Hematopoietic multipotent progenitor cell treated with erythropoietin and hydrocortisone succinate and interleukin-3 and kit ligand, for 4 days (in vitro differentiated cells): ENCODE measurements at places on chromosomes 3 and 15.

GRCh38 chr3:170761103-170761502, 108.9 kb downstream of the RPL22L1 start:
- no peak for DNase-seq

DNA sequence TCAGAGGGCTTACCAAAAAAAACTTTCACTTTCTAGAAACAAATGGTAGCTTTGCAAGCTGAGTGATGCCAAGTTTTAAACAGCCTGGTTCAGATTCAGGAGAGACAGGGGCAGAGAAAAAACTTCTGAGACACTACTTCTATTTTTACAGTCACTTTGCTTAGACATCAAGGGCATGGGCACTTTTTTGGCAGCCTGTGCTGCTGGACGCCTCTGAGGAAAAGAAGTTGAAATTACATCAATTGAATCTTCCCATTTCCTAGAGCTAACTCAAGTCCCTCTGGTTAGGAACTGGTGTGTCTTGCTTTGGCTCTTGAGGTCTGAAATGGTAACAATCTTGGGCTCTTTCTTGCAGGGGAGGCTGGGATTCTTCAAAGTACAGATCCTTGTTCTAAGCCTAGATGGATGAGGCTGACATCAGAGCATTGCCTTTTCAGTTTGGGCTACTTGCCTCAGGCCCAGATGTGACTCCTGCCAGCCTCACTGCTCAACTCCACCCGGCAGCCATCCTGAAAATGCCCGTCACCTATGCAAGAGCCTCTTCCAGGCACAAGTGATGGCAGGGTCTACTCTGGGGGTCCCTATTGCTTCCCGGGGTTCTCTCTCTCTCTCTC, 357.5 kb downstream of the FOXP1 start:
- no peak for DNase-seq

GRCh38 chr3:122892118-122892960, 97.5 kb downstream of the SLC49A4 start:
- no peak for DNase-seq

- DNase-seq = no peak
Measured at GRCh38 chr15:47506329-47507100, 210.8 kb upstream of the SEMA6D start.

DNA sequence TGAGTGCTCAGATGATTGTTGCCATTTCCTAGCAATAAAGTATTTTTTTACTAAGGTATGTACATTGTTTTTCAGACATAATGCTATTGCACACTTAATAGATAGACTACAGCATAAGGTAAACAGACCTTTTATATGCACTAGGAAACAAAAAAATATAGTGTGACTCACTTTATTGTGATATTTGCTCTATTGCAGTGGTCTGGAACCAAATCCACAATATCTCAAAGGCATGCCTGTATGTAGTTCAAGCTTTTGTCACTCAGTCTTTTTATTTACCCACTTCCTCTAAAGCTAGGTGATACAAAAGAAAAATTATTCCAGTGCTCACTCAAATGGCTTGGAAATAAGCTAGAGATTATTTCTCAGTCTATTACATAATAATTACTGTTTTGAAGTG, 209.9 kb upstream of the VEPH1 start:
- no peak for DNase-seq

GRCh38 chr3:99586701-99587100, 51.7 kb upstream of the COL8A1 start:
- no peak for DNase-seq

- DNase-seq = no peak
Measured at GRCh38 chr3:186665625-186666188, at the start of gene HRG. Gene HRG, plus strand, starts transcription at chr3:186666014. Its CDS starts 18 bp downstream, at chr3:186666032.

- DNase-seq = no peak
Measured at GRCh38 chr3:144364737-144365136, 393.1 kb downstream of the DIPK2A start.

GRCh38 chr3:127196002-127196401, 3.1 kb downstream of the PRR23E start:
- DNase-seq = no peak

DNA sequence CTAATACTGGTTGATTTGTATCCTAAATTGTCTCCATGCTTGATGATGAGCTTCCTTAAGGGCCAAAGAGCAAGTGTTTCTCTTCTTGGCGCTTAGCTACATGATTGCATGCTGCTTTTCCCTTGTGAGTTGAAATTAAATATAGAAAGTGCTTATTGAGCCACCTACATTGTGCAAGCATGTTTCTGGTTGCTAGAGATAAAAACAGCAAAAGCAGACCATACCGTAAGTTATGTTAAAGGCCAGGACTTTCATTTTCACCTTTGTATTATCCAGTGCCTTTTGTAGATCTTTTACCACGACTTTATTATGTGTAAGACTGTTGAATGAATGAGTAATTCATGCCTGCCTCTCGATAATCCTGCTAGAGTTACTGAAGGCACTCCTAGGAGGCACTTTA, 41.9 kb upstream of the CCNB2 start:
- DNase-seq = peak; percentile 69

DNA sequence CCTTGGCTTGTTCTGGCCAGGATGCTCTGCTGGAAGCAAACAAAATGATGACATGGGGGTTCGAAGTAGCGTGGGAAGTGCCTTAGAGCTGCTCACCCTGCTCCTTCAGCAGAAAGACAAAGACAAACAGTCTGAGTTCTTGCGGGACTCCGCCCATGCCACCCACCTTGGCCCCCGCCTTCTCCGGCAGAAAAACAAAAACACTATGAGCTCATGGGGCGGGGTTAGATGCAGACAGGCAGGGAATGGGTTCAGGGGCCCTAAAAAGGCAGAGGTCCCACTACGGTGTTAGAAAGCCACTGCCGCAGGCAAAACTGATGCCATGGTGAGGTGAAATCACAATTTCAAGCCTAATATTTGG, 9.7 kb upstream of the NCKIPSD start:
- no peak for DNase-seq

DNA sequence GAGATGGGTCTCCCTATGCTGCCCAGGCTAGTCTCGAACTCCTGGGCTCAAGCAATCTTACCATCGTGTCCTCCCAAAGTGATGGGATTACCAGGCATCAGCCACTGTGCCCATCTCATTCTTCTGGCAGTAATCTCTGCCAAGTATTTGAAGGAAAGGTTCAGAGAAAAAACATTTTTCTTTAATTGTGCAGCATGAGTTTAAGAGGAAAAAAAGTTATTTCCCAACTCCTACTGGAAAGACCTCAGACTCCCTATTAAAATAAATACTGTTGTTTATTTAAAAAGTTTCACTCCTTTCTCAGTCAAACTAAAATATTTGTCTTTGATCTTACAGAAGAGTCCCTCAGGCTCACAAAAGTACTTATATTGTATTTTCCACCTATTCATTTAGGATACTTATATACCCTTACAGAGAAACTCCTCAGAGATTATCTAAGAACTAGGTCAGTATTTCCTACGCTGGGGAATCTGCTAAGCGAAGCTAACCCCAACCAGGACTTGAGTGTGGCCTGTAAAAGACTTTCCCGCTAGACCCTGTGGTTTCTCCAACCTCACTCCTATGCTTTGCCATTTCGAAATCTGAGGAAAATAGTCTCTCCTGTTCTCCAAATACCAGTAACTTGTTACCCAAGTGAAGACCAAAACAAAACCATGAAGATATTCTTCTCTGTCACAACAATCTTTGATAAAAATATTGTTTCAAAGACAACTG, 28.7 kb downstream of the WWTR1 start:
- no peak for DNase-seq

- no peak for DNase-seq
Measured at GRCh38 chr15:95307115-95307514, 1023.4 kb upstream of the NR2F2 start.

DNA sequence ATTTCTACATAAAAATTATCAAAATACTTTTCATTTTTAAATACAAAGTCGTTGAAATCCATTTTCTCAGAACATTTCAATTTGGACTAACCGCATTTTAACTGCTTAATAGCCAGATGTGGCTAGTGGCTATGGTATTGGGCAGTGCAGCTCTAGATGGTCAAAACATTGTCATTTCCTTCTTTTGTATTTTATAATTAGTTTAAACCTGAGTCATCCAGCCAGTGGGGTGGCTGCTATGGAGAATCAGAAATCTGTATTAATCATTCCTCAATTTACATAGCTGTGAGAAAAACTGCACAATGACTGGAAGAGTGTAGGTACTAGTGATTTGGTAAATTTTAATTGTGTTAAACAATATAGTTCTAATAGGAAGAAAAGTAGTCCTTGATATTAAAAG, 245.3 kb downstream of the PDZRN3 start:
- DNase-seq = no peak

GRCh38 chr3:149197669-149198068, 24.0 kb downstream of the CP start:
- peak; percentile 13 for DNase-seq

GRCh38 chr15:74982183-74982582, 13.2 kb upstream of the SCAMP5 start:
- DNase-seq = no peak

DNA sequence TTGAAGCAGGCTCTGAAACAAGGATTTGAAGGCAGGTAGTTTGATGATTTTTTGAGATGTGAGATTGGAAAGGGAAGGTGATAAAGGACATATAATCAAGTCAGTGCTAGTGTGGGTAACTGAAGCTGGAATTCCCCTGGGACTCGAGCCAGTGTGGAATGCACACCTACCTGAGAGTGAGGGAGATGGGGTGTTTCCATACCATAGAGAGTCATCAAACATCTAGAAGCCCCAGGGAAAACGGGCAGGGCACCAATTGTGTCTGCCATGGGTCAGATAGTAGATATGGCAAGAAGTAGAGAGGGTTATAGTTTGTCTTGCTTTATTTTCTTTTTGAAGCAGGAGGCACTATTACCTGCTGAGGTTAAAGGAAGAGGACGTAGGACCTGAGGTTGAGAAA, 120.0 kb downstream of the SSR3 start:
- no peak for DNase-seq

GRCh38 chr3:97264180-97264579, 449.8 kb downstream of the EPHA6 start:
- no peak for DNase-seq

DNA sequence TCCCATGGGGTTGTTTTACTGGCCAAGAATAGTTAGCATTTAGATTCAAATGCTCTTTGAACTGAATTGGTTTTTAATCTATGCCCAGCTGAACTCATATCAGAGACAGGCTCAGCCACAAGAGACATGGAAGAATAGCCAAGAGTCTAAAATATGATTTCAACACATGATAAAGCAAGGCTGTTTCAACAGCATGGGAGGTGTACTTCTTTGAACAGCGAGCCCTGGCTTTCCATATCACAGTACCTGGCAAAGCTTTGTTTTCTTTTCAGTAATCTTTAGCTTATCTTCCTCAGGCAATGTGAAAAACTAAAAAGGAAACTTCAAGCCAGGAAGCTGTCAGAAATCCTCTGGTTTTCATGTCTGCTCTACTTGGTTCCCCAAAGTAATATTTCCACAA, 413.6 kb upstream of the ADAMTS9 start:
- DNase-seq = no peak

DNA sequence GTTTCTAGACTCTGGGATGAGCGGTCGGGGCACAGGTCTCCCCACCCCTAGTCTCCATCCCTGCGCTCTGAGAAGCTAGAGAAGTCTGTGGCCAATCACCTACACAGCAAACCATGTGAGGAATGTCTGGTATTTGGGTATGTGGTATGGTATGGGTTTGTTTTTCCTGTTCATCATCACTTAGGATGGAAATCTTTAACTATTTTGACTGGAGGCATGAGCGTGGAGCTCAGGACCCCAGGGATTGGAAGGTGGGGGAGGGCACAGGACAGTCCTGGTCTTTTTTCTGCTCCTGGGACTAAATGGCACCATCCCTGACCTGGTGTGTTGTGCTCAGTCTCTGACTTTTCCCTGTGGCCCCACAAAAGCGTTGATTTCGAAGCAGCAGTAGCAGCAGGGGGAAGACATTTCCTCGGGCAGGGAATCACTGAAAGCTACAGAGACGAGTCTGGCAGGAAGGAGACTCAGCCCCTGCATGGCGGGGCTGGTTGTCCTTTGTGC, 191.7 kb upstream of the TPM1 start:
- no peak for DNase-seq

DNA sequence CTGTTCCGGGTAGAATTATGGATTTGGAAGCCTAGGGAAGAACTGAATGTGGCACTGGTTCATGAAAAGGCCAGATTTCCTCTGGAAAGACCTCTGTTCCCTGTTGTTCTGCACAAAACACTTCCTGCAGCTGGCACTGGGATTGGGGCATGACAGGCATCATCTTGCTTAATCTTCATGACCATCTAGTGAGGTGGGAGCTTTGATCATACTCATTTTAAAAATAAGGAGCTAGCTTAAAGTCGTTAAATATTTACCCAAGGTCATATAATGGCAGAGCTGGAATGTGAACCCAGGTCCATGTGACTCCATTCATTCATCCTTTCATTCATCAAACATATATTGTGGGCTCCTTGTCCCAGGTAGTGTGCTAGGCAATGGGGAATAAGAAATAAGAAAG, 40.4 kb downstream of the EBLN2 start:
- DNase-seq = no peak

GRCh38 chr15:62211348-62211747, 46.3 kb upstream of the C2CD4B start:
- DNase-seq = peak; percentile 14

DNA sequence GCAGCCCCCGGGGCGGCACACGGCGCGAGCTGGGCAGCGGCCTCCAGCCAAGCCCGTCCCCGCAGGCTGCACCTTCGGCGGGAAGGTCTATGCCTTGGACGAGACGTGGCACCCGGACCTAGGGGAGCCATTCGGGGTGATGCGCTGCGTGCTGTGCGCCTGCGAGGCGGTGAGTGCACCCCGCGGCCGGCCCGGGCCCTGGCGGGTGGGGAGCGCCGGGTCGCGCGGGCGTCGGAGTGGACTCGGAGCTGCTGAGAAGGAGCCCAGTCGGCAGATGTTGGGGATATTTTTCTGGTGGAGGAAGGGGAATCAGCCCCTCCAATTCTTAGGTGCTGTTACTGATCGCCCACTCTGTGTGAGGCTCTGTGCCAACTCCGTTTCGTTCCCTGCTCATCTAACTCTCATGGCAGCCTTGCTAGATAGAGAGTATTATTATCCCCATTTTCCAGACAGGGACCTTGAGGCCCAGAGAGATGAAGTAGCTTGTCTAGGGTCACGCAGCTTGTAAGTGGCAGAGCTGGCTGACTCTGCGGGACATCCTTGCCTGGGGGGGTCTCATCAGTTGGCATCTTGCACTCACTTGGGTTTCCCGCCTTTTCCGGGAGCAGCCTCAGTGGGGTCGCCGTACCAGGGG, 890 bp downstream of the CHRD start:
- no peak for DNase-seq

DNA sequence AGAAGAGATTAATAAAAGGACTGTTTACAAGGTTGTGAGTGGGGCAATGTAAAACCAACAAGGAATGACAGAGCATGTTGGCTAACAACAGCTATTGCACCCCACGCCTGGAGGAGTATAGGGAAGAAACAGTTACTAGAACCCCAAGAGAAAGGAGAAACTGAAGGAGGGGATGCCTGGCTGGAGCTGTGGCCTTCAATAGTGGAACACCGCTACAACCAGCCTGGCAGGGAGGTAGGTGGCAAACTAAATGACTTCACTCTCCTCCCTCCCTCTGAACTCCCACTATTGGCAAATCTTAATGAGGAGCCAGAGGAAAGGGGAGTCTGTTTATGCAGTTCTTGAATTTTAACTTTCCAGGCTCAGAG, 7.2 kb upstream of the CD47 start:
- no peak for DNase-seq
